ENCODE measurements at places on chromosomes 4 and X.

DNA sequence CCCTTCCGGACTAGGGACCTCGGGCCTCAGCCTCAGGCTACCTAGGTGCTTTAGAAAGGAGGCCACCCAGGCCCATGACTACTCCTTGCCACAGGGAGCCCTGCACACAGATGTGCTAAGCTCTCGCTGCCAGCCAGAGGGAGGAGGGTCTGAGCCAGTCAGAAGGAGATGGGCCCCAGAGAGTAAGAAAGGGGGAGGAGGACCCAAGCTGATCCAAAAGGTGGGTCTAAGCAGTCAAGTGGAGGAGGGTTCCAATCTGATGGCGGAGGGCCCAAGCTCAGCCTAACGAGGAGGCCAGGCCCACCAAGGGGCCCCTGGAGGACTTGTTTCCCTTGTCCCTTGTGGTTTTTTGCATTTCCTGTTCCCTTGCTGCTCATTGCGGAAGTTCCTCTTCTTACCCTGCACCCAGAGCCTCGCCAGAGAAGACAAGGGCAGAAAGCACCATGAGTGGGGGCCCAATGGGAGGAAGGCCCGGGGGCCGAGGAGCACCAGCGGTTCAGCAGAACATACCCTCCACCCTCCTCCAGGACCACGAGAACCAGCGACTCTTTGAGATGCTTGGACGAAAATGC is at the start of gene WAS:
Gene WAS, plus strand, starts transcription at position 389 of the 572 bp plus-strand sequence. Its CDS starts 55 bp downstream, at position 444.
- DNase-seq, result no peak

- DNase-seq, result no peak
These were observed 14.4 kb downstream of the CHIC1 start for GRCh38 chrX:73577361-73577760.

- peak; percentile 42 for DNase-seq
These were observed 30.0 kb downstream of the PAPSS1 start for GRCh38 chr4:107689912-107690587.

GRCh38 chrX:63922221-63922620 is 137.2 kb upstream of the ARHGEF9 start:
- DNase-seq, result peak; percentile 10

- DNase-seq, result peak; percentile 5
These were observed 1777.9 kb downstream of the ARAP2 start for GRCh38 chr4:34466411-34466810.

- no peak for DNase-seq
These were observed 29.0 kb upstream of the INPP4B start for GRCh38 chr4:142875117-142875516.

DNA sequence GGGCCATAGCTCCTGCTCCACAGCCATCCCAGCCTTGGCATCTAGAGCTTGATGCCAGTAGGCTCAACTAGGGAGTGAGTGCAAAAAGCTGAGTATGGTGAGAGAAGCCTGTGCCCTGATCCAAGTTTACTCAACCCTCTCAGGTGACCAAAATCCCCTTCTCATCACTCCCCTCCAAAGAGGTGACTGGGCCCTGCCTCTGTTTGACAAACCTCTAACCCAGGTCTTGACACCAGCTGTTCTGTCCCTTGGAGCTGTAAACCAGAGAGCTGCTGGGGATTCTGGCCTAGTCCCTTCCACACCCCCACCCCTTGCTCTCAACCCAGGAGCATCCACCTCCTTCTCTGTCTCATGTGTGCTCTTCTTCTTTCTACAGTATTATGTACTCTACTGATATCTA is 73.5 kb downstream of the MSN start:
- no peak for DNase-seq
